ENCODE measurements at places on chromosomes 7 and 10. TPM values are rescaled to one million over a fixed set of nuclear protein-coding genes. Genes with fewer than 3 reads are reported as not detected.

GRCh38 chr10:14087566-14087965 is 243.2 kb downstream of the FRMD4A start:
- no peak for DNase-seq
- no peak overlapping the region for H3K27ac ChIP-seq
- H3K27me3 ChIP-seq: no peaks in the 10 kb centered on the region
- H3K36me3 ChIP-seq: no peaks in the 10 kb centered on the region

DNA sequence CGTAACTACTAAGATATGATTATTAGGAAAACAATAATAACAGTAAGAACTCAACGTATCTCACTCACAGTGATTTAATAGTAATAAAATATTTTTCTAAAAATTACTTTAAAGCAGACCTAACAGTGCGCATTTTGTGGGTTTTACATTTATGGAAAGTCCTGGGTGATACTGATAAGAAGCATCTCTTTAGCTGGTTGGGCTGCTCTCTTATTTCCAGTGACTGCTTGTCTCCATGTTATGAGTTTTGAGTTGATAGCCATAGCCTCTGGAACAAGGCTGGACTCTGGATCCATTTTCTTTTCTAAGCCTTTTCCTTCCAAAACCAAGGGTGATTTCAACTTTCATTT is 29.5 kb upstream of the INHBA start:
- no peak overlapping the region for H3K4me3 ChIP-seq
- no peak for DNase-seq
- H3K27ac ChIP-seq: no peak overlapping the region
- peaks cover 11% of the 10 kb centered on the region for H3K4me1 ChIP-seq
- peaks cover 29% of the 10 kb centered on the region for H3K27me3 ChIP-seq

DNA sequence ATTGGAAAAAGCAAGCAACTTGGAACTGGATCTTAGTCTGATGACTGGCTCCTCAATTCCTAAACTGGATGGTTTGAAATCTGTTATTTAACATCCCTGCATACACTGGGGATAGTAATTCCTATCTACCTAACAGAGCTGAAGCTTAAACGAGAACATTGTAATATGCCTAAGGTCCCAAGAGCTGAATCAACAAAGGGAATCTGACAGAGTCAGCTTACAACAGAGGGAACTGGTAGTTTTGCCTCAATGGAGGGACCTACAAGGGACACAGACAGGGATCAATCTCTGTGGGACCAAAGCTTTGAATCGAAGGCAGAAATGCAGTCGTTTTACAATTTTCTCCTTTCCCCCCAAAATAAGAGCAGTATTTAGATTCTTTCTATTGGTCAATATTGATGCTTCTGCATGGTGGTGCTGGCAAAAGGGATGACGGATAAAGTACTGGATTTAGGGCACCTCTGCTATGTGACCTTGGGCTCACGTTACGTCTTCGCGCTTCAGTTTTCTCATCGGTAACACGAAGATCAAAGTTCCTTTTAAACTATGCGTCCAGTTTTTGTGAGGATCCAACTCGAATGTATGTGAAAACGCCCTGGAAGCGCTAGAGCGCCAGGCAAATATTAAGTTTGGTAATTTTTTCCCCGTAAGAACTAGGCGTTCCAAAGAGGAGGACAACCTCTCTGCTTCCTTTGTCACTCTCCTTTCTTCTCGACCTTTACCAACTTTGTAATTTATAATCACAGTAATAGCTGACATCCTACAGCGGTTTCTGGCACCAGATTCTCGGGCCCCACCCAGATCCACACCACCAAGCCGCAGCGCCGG is 1.1 kb downstream of the ACTR1A start:
- no peak overlapping the region for H3K4me3 ChIP-seq
- H3K27ac ChIP-seq: no peak overlapping the region
- DNase-seq: no peak
- H3K4me1 ChIP-seq: peaks cover 25% of the 10 kb centered on the region

GRCh38 chr10:17199351-17199804 is 2.1 kb downstream of the TRDMT1 start:
- peaks cover 37% of the 10 kb centered on the region for H3K4me1 ChIP-seq
- no peak overlapping the region for H3K27ac ChIP-seq
- DNase-seq: no peak
- H3K4me3 ChIP-seq: no peak overlapping the region

- H3K4me1 ChIP-seq: peaks cover 38% of the 10 kb centered on the region
- H3K27me3 ChIP-seq: no peaks in the 10 kb centered on the region
- H3K36me3 ChIP-seq: peaks cover 50% of the 10 kb centered on the region
- peak overlapping the region; percentile 43 for H3K4me3 ChIP-seq
These were observed 36.3 kb downstream of the SLC25A13 start for GRCh38 chr7:96285579-96285978.

DNA sequence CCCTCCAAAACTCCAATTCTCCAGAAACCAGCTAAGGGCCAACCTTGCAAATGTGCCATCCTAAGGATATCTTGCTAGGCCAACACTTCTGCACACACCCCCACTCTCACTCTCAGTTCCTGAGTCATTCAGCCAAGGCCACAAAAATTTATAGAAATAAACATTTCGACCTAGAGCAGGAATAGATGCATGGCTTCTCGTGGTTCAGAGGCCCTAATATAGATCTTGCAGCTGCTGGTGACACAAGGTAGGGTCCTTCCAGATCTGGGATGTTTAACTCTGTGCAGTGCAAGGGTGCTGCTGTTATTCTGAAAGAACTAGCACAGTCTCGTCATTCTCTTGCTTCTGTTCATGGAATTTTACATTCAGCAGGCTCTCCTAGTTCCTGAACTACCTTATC is 369.3 kb downstream of the CALN1 start:
- H3K4me3 ChIP-seq: no peak overlapping the region
- H3K27ac ChIP-seq: no peak overlapping the region
- H3K27me3 ChIP-seq: no peaks in the 10 kb centered on the region
- no peak for DNase-seq

- H3K27me3 ChIP-seq: no peaks in the 10 kb centered on the region
- no peaks in the 10 kb centered on the region for H3K4me1 ChIP-seq
- H3K4me3 ChIP-seq: no peak overlapping the region
- H3K36me3 ChIP-seq: peaks cover 26% of the 10 kb centered on the region
- H3K27ac ChIP-seq: no peak overlapping the region
These were observed 25.5 kb downstream of the NCOA4 start for GRCh38 chr10:46004963-46005362.

GRCh38 chr7:152544481-152544927 is 108.7 kb upstream of the KMT2C start:
- H3K36me3 ChIP-seq: no peaks in the 10 kb centered on the region
- H3K4me1 ChIP-seq: no peaks in the 10 kb centered on the region

DNA sequence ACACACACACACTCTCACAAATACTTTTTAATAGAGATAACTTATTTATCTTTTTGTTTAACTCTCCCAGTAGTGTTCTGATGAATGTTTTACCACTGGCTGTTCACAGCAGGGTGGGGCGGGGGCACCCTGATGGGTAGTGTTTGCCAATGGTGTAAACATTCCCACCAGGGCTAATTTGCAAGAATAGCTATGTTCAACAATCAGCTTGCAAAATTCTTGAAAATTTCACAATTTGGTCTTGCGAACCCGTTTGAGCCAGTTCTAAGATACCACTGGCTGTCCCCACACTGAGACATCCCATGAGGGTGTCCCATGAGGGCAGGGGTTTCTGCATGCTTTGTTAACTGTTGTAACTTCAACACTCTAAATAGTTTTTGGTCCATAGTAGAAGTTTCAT is 348.5 kb downstream of the CXCL12 start:
- H3K4me1 ChIP-seq: no peaks in the 10 kb centered on the region
- H3K36me3 ChIP-seq: no peaks in the 10 kb centered on the region
- no peak for DNase-seq
- H3K27ac ChIP-seq: no peak overlapping the region

GRCh38 chr7:37349979-37350590 is 98.6 kb downstream of the ELMO1 start:
- H3K4me3 ChIP-seq: no peak overlapping the region
- peaks cover 11% of the 10 kb centered on the region for H3K36me3 ChIP-seq
- no peaks in the 10 kb centered on the region for H3K27me3 ChIP-seq
- no peak for DNase-seq

DNA sequence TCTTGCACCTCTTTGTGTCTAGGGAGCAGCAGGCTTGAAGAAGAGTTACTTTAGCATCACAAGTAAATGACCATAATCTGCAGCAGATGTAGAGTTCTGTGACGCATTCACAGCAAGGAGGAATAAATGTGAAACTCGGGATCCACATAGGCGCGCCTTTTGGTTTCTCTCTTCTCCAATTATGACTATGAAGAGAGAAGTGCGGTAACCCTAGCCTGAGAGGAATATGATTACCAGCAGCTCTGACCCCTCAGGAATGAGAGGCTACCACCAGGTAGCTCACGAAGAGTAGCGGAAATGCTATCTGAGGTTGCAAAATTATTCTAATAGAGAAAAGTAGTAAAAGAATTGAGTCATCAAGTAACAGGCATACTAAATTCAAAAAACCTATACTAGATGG is 25.2 kb upstream of the DMTF1 start:
- H3K4me1 ChIP-seq: no peaks in the 10 kb centered on the region
- H3K27ac ChIP-seq: no peak overlapping the region
- H3K4me3 ChIP-seq: no peak overlapping the region
- no peaks in the 10 kb centered on the region for H3K36me3 ChIP-seq
- no peak for DNase-seq
- H3K27me3 ChIP-seq: no peaks in the 10 kb centered on the region

- H3K4me3 ChIP-seq: no peak overlapping the region
- H3K27me3 ChIP-seq: no peaks in the 10 kb centered on the region
- H3K27ac ChIP-seq: no peak overlapping the region
These were observed 58.6 kb downstream of the AUTS2 start for GRCh38 chr7:69656890-69657289.

DNA sequence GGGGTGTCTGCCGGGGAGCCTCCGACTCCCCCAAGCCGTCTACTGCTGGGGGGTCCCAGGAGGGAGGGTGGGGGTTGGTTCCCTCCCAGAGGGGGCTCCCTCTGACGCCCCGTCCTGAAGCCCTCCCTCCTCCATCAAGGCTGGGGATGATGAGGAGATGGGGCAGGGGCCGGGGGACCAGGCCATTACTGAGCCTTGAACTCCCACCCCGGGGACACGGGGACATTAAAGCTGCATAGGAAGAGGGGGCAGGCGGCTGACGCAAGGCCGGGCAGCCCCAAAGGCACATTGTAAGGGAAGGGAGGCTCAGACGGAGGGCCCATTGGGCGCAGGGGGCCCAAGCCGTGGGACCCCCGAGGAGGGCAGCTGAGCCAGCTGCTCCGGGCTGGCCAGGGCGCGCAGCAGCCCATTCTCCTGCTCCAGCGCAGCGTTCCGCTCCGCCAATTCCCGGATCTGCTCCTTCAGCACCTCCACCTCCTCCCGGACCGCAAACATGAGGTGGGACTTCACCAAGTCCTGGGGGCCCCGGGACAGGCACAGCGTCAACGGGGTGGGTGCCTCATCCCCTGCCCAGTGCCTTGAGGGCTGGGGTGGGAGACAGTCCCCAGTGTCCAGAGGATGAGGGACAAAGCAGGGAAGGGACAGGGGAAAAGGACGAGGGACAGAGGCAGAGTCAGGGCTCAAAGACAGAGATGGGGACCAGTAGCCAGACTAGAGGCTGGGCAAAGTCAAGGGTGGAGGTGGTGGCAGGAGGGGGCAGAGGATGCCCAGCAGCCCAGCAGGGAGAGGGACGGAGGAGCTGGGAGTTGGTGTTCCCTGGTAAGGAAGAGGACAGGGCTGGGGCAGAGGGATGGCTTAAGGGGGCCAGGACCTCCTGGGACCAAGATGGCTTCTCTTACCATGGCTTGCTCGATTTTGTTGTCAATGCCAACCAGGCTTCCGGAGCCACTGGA is 2.9 kb upstream of the SPACDR start:
- H3K27ac ChIP-seq: peak overlapping the region; percentile 62
- no peak for DNase-seq
- no peak overlapping the region for H3K4me3 ChIP-seq
- peaks cover 5% of the 10 kb centered on the region for H3K36me3 ChIP-seq
- peaks cover 17% of the 10 kb centered on the region for H3K4me1 ChIP-seq

DNA sequence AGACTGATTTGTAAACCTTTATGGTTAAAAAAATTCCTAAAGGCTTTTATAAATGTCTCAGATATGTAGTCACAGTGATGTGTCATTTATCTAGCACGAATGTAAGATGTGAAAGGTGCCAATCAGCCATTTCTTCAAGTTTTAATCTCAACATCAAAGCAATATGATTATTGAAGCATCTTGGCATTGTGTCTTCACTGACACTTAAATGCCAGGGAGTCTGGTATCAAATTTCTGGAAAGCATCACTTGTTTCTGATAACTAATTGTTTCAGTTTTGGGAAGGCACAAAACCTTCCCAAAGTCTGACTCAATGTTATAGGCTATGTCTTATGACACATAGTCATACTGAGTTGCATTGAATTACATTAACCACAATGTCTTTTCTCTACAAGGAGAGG is 492.0 kb upstream of the CNTNAP2 start:
- H3K27me3 ChIP-seq: no peaks in the 10 kb centered on the region
- H3K4me3 ChIP-seq: no peak overlapping the region
- no peaks in the 10 kb centered on the region for H3K36me3 ChIP-seq
- no peaks in the 10 kb centered on the region for H3K4me1 ChIP-seq

DNA sequence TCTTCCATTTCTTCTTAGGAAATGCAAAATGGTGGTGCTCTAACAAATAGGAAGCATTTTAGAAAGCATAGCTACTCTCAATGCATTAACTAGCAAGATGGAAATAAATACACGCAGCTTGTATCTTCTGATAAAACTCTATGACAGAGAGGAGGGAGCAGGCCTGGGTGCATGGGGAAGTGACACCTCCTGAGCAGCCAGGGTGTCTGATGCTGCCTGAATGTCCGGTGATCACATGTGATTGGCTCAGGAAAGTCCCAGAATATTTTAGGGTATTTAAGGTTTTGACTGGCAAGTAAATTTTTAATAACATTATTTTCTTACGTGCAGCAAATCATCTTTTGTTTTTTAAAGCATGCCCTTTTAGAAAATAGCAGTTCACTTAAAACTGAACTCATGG is 261.0 kb upstream of the KLF6 start:
- no peak overlapping the region for H3K4me3 ChIP-seq
- DNase-seq: no peak
- H3K27ac ChIP-seq: no peak overlapping the region
- no peaks in the 10 kb centered on the region for H3K4me1 ChIP-seq

The CCM2 gene
- total RNA-seq: 50.8 TPM

The GPNMB gene
- 1.9 TPM for total RNA-seq

The PHKG1 gene
- total RNA-seq: 1.3 TPM

The MMRN2 gene
- not detected for total RNA-seq

The GALNT17 gene
- not detected for total RNA-seq

The FRAT1 gene
- 3.2 TPM for total RNA-seq

The CREB5 gene
- 2.0 TPM for total RNA-seq

Measured in activated naive CD8-positive, alpha-beta T cell treated with anti-CD3 and anti-CD28 coated beads for 36 hours (primary cell).